ENCODE measurements at places on chromosomes 12 and 14. TPM values are rescaled to one million over a fixed set of nuclear protein-coding genes. Genes with fewer than 3 reads are reported as not detected.
A peak's percentile ranks its signal among the peaks of the same experiment; 100 is the strongest.

Gene CACNA2D4
- polyA plus RNA-seq: 2.1 TPM

- peak; percentile 69 for DNase-seq
Measured at GRCh38 chr12:19186722-19187661, 57.5 kb downstream of the PLEKHA5 start.

DNA sequence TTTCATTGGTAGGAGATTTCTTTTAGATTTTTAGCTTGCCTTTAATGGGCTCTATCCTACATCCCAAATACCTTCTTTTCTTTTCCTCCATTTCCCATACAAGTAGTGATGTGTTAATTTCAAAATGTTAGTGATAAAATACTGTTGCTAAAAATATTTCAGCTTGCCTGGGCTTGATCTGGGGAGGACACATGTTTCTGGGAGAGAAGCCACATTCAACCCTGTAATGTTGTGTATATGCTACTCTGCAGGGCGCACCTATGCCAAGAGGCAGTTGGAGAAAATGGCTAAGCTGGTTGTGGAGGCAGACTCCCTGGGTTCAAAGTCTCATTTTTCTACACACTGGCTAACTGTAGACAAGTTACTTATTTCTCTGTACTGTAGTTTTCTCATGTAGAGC is 26.3 kb downstream of the FLRT2 start:
- DNase-seq: no peak

Gene PTCSC3
- polyA plus RNA-seq: not detected

- no peak for DNase-seq
Measured at GRCh38 chr14:64738281-64738804, 34.1 kb downstream of the PLEKHG3 start.
